Right lung (tissue), 10 donors: ENCODE measurements at places on chromosomes 13 and 19. TPM values are rescaled to one million over a fixed set of nuclear protein-coding genes. Genes with fewer than 3 reads are reported as not detected.

DNA sequence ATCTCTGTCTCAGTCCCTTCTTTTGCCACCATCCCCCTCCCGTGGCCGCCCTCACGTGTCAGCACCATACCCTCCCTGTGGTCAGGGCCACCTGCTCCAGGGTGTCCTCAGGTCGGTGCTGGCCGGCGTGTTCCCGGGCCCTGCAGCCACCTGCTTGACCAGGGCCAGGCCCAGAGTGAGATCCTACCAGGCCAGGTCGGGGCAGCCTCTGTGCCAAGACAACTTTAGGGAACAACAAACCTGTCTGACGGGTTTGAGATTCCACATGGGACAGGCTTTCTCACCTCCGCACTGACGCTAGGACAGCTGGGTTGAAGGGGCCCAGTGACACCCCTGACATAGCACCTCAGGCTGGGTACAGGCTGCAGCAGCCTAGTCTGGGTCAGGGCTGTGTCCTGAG is 7.5 kb upstream of the SBNO2 start:
- DNase-seq = no peak

- DNase-seq = no peak
Observed at GRCh38 chr19:56117376-56117884, 3.7 kb downstream of the ZNF787 start.

- DNase-seq = no peak
Observed at GRCh38 chr19:31531326-31531725, 182.1 kb upstream of the TSHZ3 start.

Gene ZNF681
- polyA plus RNA-seq = 6.3 TPM

DNA sequence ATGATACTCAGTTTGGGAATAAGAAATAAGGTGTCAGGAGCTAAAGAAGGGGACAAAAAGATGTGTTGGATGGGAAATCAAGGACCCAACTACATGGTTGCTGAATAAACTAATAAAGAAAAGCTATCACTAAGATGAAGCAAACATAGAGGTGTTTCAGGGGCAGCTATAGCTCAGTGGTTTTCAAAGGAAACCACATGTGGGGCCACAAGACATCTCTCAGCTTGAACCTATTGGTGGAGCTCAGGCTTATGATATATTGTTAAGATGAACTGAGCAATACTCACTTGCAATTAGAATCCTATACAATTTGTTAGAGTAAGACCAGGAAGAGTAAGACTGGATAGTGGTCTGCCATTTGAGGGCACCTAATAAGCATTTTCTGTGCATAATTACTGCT is 45.1 kb upstream of the SPRY2 start:
- no peak for DNase-seq

Gene ZNF441
- polyA plus RNA-seq = 16.1 TPM

DNA sequence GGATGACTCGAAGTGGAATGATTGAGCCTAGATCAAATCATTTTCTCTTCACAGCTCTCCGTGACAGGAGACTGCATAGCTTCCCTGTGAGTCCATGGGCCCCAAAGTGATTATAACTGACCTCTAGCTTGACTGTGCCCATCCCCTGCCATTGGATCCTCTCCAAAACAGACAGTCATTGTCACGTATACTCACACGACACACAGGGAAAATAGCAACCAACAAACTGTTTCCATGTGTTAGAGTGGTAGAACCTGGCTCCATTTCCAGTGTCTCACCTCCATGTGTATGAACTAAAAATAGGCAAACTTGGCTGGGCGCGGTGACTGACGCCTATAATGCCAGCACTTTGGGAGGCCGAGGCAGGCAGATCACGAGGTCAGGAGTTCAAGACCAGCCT is 48.8 kb upstream of the NPAS1 start:
- no peak for DNase-seq

Gene ELSPBP1
- not detected for polyA plus RNA-seq

- no peak for DNase-seq
Observed at GRCh38 chr13:51246025-51246417, 23.8 kb downstream of the FAM124A start.

GRCh38 chr19:40612831-40613689 is 11.9 kb downstream of the LTBP4 start:
- no peak for DNase-seq

Gene ZNF558
- polyA plus RNA-seq = 35.8 TPM

Gene ZNF177
- polyA plus RNA-seq = 14.0 TPM

Gene ZNF583
- 10.6 TPM for polyA plus RNA-seq

Gene IGFL1
- not detected for polyA plus RNA-seq

DNA sequence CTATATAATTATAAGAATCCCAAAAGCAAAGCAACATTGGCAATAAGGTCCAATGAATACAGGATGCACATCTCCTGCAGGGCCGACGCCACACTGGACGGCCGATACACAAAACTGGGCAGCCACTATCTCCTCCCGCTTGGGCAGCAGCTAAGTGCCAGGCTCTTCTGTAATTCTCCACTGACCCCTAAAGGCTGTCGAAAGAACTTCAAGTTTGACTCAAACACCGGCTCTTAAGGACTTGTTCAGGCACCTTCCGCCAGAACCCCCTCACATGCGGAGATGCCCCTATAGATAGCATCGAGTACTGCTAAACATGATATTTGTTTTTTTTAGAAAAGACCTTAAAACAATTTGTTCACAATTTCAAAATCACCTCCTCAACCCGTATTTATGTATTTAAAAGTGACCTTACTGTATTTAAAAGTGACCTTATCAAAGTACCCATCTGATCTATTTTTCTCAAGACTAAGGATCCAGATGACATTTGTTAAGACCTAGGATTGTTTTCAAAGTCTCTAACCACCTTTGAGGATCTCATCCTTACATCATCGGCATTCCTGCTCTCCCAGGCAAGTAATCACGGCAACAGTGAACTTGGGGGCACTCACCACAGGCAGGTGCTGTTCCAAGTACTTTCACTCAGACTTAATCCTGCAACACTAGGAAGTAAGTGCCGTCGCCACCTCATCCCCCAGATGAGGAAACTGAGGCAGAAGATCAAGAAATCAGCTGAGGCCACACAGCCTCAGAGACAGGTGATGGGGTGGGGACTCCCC is 77.8 kb downstream of the TUBGCP3 start:
- no peak for DNase-seq

Gene COL5A3
- 3.6 TPM for polyA plus RNA-seq

Gene ZNF226
- polyA plus RNA-seq = 34.6 TPM

GRCh38 chr13:42574011-42574410 is at the start of gene TNFSF11:
Gene TNFSF11 (plus strand): TSS chr13:42574152. CDS start chr13:42574304, 152 bp downstream.
- no peak for DNase-seq

Gene PNMA8A
- 14.8 TPM for polyA plus RNA-seq

GRCh38 chr19:38729653-38730469 is 14.4 kb downstream of the CAPN12 start:
- DNase-seq = peak; percentile 34

GRCh38 chr13:28026508-28026907 is 38.0 kb upstream of the URAD start:
- DNase-seq = no peak

Gene RFPL4A
- polyA plus RNA-seq = not detected

GRCh38 chr13:33073338-33073737 is 57.1 kb downstream of the KL start:
- DNase-seq = no peak

DNA sequence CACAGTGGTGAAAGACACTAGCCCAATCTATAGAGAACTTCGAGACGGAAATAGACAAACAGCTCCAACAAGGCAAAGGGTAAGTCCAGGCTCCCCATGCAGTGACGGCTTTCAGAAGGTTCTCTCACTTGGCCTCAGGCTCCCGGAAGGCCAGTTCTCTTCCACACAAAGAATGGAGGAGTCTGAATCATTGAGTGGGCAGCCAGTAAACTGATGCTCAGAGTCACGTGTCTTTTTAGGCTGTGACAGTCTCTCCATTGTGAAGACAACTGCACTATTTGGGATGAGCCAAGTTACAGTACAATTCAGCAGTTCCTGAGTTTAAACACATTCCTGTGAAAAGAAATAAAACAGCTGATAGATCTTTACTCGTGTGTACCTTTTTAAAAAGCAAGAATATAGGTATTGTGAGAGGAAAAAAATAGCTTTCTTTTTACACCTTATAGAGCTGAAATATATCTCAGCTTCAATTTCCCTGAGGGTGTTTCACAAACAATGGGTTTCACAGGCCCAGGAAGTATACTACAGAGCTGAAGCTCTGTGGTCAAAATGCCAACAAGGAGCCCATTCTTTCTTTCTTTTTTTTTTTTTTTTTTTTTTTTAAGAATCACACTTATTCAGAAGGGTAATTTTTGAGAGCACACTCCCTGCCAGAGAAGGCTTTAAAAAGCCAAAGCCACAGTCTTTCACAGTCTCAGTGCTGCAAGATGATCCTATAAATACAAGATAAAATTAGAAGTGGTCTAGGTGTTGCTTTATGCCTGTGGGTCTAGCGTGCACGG is 135.1 kb downstream of the FREM2 start:
- no peak for DNase-seq

- DNase-seq = no peak
Observed at GRCh38 chr13:33284916-33285315, 639 bp downstream of the STARD13 start.

DNA sequence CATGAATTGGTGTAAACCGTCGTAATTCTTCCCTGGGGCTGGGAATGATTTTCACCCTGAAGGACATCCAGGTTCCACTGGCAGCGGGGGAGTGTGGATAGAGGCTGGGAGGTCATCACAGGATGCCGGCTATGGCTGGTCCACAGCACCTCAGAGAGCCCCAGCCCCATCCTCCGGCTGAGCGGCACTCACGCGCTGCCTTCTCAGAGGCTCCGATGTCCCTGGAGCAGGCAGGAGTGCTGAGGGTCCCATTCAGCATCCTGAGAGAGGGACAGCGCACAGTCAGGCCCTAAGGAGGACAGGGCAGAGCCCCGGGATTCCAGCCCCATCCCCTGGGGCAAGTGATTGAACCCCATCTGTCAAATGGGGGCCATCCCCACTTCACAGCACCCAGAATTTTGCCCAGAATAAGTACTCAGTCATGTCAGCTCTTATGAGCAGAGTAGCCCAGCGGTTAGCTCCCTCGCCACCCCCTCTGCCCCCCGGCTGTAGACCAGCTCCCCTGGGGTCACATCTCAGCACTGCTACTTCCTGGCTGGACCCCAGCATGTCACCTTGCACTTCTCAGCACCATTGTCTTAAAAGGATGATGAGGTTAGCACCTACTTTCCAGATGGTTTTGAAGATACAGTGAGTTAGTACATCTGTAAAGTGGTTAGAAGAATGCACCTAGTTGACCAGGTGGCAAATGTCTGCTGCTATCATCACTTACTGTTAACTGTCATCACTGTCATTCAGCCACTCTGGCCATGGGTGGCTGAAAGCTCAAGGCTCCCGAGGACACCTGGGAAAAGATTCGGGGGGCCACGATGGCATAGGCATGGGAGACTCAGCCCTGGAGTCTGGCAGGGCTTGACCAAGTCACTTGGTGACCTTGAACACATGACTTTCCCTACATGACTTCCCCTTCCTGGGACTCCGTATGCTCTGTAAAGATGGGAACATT is 11.9 kb downstream of the GRAMD1A start:
- no peak for DNase-seq

Gene C3
- polyA plus RNA-seq = 21.7 TPM

GRCh38 chr13:106156468-106156867 is 379.0 kb downstream of the EFNB2 start:
- DNase-seq = no peak

Gene HS6ST3
- polyA plus RNA-seq = 0.09 TPM

GRCh38 chr19:3769494-3769893 is 2.5 kb downstream of the RAX2 start:
- no peak for DNase-seq

Gene ZIC2
- 0.15 TPM for polyA plus RNA-seq

DNA sequence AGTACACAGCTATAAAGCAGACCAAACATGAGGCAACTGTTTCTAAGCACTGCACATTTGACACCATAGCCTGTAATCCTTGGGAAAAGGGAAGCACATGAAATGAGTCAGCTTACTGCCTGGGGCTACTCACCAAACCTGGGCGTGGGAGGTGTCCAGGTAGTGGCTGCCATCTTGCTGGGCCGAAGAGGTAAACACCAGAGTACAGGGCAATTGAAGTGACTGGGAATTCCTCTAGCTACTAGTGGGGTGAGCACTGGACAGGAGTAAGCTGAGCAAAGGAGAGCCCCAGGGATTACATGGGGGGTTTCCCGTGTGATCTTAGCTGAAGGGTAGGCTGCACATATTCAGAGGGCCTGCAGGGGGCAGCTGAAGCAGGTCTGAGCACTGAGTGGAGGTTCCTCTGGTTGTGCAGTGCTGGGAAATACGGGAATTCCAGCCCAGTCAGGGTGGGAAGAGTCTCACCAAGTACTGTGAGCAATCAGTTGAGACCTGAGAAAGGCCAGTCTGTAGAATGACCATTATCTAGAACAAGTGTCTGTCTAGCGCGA is 140.5 kb downstream of the SLC7A1 start:
- DNase-seq = no peak

GRCh38 chr19:46205183-46205984 is 24.2 kb upstream of the IGFL1 start:
- no peak for DNase-seq

- DNase-seq = no peak
Observed at GRCh38 chr19:18999016-18999758, 34.1 kb downstream of the SUGP2 start.

Gene C2CD4C
- polyA plus RNA-seq = 0.35 TPM

DNA sequence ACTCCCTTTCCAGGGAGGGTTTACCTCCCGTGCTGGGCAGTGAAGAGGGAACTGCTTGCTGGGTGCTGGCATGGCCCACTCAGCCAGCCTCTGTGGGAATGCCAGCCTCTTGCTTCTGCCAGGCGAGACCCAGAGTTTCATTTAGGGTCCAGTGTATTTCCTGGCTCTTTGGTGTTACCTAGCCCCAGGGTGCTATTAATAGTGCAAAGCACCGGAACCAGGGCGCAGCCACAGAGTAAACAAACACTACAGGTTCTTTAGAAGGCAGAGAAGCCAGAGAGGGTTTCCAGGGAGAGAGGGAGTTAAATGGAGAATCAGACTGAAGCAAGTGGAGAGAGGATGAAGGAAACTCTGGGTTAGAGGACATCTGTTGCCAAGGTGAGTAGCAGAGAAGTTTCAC is 74.9 kb upstream of the SPATA13 start:
- no peak for DNase-seq

DNA sequence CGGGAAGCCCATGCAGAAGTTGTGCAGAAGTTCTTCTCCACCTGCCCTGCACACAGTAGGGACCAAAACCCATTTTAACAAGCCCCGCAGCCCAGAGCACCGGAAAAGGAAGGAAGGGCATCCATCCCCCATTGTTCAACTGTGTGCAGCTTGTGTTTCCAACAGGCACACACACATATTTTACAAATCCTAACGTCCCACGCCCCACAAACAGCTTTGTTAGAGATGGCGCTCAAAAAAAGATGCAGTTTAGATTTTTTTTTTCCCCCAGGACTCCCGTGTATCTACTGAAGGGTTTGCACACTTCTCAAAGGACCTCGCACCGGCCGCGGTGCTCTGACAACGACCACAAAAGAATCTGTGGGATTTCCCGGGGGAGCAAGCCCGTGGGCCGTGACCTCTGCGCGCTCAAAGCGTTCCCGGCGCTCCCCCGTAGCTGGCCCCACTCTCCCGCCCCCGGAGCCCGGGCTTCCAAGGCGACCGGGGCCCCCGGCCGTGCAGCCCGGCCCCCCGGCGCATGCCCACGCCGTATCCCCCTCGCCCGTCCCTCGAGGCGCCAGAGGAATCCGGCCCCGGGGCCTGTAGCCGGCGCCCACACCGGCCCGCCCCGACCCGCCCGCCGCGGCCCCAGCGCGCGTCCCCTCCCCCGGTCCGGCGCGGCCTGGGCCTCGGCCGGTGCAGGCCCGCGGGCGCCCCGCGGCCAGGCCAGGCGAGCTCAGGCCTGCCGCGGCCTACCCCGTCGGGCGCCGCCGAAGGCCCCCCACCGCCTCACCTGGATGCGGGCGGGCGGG is 523 bp downstream of the ELAVL1 start:
- no peak for DNase-seq
